AML-193 (cell line): ENCODE measurements at places on chromosomes 12 and 14.

DNA sequence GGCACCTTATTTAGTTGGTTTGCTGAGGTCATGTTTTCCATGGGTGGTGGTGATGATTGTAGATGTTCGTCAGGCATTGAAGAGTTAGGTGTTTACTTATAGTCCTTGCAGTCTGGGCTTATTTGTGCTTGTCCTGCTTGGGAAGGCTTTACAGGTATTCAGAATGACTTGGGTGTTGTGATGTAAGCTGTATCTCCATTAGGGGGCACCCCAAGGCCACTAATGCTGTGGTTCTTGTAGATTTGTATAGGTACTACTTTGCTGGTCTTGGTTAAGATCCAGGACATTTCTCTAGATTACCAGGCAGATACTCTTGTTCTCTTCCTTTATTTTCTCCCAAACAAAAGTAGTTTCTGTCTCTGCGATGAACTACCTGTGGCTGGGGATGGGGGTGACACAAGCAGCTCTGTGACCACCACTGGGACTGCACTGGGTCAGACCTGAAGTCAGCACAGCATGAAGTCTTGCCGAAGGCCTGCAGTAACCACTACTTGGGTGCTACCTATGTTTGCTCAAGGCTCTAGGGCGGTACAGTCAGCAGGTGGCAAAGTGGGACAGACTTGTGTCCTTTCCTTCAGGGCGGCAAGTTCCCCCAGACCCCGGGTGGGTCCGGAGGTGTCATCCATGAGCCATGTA lies 35.8 kb upstream of the FBXO33 start:
- peak; percentile 70 for DNase-seq

GRCh38 chr14:105201156-105201924 lies 20.2 kb upstream of the NUDT14 start:
- peak; percentile 24 for DNase-seq

DNA sequence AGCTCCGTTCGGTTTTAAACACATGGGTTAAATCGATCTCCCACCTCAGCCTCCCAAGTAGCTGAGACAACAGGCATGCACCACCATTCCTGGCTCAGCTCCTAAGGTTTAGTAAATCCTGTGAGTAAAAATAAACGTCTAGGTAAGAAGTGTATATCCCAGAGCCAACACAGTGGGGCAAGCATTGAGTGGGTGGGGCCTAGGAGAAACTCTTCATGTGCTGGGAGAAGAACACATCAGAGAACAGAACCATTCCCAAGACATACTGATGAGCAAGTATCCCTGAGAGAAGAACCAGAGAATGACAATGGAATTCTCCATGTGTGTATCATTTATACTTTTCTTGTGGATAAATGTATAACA lies 86.3 kb downstream of the SEC23A start:
- DNase-seq: no peak

DNA sequence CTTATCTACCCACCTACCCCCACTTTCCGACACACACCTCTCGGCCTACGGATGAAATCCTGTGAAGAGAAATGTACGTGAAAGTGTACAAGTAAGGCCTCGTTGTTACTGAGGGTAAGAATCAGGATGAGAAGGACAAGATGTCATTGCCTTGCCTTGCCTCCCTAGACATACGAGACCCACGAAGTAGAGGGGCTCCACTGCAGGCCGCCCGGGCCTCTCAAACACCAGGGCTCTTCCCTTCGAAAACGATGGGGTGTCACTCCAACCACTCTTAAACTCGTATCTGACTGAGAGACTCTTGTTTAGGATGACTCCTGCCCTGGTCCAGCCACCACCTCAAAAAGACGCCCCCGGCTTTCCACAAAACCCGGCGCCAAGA lies 498 bp downstream of the RACGAP1 start:
- DNase-seq: no peak

- DNase-seq: no peak
Observed at GRCh38 chr14:63759456-63759855, 31.6 kb upstream of the SGPP1 start.

DNA sequence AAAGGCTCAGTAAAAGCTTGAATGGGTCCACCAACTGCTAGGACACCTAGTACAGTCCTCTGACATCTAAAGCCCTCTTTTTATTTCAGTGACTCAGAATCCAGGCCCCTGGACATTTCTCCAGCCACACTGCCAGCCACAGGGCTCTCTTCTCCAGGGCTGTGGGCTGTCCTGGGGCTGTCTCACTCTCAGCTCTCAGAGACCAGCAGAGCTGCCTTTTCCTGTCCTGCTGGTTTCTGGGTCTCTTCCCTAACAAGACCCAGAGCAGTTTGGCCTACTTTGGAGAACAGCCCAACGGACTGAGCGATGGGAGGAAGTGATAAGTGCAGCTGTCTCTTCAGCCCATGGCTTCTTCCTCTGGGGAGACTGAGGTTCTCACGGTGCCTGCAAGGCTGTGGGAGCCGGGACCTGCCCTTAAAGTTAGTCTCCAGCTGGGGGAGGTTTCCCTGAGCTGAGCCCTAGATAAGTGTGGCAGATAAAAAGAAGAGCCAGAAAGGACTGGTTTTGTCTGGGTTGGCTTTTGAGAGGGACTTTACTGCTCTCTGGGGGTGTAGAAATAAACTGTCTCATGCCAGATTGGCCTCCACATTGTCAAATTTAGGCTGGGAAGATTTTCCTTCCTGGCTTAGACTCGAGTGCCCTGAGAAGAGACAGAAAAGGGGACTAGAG lies 979.8 kb downstream of the VRK1 start:
- no peak for DNase-seq

DNA sequence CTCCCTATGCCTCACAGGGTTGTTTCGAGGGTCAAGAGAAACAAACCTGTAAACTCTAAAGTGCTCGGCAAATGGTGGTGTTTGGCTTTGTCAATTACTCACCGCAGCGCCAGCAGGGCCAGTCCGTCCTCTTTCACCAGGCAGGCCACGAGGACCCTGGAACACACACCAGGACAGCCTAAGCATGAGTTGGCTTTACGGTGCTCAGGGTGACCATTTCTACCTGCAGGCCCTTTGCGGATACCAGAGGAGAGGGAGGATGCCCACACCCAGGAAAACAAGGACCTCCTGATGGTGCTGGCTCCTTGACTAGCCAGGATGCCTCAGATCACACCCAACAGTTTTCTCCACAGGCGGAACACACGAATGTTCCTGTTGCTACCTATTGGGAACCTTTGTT lies 11.5 kb downstream of the COL2A1 start:
- no peak for DNase-seq

GRCh38 chr14:81105378-81105777 lies 115.4 kb downstream of the GTF2A1 start:
- no peak for DNase-seq

DNA sequence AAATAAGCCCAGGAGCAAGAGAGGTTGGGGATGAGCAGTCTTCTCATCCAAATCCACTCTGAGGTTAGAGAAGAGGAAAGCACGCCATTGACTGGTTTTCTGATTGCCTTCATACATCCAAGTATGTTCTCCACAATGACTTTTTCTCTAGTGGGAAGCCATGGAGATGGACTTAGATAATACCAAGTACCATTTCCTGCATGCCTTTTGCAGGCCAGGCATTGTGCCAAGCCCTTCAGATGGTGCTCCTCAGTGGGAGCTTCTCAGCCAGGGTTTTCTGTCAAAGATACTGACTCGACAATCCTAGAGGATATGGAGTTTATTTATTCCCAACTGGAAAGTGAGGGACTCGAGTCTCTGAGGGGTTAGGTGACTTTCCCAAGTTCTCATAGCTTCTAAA lies 218.0 kb downstream of the ZFP36L1 start:
- DNase-seq: no peak

GRCh38 chr12:29278673-29279420 lies 102.1 kb downstream of the ERGIC2 start:
- no peak for DNase-seq

DNA sequence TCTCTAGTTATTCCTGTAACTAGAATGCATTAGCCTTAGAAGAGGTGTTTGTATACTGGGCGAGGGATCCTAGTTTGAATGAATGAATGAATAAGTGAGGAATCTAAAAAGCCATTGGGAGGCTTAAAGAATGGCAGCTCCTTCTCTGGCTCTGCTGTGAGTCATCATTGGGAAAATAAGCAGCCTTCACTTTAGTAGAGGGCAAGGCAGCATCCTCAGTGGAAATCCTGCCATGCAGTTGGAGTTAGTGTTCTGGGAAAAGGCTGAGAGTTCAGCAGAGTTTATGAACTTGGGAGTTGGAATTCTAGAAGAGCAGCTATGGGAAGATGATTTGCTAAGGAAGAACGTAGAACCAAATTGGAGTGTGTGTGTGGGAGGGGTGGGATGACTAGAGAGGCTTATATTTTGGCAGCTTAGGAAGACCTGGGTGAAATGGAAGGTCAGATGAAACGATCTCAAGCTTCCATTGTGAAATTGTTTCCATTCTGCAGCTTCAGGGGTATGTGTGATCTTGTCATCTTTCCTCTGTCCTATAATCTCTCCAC lies 120.8 kb downstream of the PTCSC3 start:
- DNase-seq: no peak

DNA sequence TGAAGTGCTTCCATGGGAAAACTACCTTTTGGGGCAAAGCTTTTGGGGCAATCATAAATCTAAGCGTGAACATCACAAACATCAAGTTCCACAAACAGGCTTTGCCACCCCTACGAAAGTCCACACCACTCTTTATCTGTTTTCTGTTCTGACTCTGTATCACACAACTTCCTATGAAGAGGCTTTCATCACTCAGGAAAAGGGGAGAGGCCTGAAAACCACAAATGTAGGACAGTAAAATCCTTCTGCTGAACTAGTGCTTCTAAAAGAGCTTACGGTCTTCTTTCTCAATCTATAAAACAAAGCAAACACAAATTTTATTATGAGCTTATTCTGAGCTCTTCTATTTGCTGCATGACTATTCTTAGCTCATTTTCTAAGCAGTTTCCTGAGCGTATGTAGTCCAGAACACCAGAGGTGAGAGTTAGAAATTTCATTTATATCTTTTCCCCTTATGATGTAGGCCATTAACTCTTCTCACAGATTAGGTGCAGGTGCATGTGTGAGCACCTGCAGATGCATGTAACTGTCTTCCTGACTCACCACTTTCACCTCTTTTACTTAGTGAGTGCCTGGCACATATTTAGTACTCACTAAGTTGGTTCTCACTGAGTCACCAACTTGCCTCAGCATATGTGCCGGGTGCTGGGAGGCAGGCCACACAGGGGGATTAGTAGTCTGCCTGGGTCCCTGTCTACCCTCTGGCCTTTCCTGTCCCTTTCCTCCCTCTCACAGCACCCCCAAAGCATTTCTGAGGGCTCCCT lies 32.9 kb upstream of the SYCP3 start:
- peak; percentile 82 for DNase-seq

GRCh38 chr12:79125358-79125757 lies 260.8 kb downstream of the SYT1 start:
- DNase-seq: no peak

DNA sequence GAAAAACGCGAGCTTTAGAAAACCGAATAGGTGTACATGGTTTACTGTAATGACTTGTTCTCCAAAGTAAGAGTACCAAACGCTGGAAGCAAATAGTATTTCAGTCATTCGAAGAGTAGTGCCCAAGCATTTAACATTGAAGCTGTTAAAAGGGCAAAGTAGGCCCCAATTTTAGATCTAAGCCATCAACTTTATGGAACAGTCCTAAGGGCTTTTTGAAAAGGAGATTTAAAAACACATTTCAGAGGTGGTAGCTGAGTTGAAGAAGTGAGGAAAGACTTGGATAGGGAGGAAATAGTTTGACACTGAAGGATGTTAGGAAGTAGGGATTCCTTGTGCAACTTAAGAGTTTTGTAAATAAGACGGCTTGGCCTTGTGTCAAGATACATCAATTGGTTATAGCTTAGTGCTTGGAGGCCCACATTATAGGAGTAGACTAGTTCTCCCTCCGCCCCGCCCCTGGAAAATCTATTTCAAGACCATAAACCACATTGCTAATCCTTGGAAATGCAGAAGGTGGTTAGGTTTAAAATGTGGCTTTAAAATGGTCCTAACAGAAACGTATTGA lies 783 bp upstream of the TUBA1B start:
- DNase-seq: peak; percentile 57

DNA sequence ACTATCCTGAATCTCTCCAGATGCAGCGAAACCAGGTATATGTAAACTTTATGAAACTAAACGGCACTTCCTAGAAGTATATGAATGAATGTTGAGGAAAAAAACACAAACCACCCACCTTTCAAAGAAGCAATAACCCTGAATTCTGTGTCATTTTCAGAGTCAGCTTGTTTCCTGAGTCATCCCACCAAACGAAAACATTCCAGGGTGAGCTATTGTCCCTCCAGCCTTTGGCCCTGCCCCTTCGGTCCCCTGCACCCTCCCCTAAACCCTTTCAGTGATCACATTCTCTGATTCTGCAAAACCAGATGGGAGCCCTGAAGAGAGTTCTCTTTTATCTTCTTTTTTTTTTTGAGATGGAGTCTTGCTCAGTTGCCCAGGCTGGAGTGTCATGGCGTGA lies 202.6 kb upstream of the ALG10B start:
- DNase-seq: no peak

DNA sequence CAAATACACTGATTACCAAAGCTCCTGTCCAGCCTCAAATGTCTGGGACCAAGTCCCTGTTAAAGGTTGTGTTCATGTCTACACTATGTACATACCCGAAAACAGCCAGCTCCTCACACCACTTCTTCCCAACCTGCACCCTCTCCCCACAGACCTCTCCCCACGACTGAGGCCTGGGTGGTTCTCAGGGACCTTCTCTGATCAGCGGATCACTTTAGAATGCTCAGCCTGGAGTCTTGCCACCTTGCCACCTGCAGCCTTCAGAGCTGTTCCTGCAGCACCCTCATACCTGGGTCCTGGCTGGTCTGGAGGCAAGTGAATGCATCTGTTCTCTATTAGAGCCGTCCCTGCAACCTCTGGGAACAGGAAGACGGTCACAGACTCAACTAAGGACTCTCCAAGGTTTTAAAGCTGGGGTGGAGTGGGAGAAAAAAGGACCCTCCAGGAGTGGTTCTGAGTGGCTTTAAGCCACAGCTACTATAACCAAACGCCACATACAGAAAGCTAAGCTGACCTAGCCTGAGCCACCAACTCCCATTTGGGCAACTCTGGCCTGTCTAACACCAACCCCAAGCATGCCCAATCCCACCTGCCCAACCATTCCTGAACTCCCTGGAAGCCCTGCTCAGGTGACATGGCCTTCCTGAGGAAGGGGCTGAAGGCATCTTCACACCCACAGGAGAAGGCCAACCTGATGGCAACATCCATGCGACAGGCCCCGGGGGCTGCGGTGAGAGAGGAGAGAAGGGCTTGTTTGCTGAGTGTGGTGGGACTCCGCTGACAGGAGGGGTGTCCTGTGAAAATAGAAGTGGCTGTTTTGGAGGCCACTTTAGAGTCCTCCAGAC lies 8.6 kb downstream of the KRT2 start:
- no peak for DNase-seq

- DNase-seq: peak; percentile 46
Observed at GRCh38 chr14:100599981-100600380, 12.8 kb upstream of the BEGAIN start.
